Activated T-helper 9 cell treated with anti-CD3 and anti-CD28 coated beads, Interleukin-2, amount 50 U/mL, for 16 hours (primary cell): ENCODE measurements at places on chromosomes 5 and 9.
A peak's percentile ranks its signal among the peaks of the same experiment; 100 is the strongest.

GRCh38 chr5:126810596-126811380, 33.9 kb downstream of the LMNB1 start:
- DNase-seq: no peak

DNA sequence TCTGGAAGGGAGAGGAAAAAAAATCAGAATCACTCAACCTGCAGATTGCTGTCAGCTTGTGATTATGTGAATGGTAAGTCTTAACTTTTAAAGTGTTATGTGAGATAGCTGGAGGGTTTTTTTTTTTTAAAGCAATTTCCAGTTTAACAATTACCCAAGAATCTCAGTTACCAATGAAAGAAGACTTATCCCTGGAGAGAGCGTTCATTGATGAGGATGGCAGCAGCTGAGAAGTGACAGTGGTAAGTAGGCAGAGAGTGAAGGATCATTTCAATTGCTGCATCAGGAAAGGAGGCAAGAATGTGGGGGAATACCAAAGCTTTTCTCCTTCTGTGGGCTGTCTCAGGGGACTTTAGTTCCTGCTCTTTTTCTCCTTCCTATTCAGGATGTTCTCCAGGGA, 370.2 kb upstream of the C9orf72 start:
- DNase-seq: no peak

DNA sequence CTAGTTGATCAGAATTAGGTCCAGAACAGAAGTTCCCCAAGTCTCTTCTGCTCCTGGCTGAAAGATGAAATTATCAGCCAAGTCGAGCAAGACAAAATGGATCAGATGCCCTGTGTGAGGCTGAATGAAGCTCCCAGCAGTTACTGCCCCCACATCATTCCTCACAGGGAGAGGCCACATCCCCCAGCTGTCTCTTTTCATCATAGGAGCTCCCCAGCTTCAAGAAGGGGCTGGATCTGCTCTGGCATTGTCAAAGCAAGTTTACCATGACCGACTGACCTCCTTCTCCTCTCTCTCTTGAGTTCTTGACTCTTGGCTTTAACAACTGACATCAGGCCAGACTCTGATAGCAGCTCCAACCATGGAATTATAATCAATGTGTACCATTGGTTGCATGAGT, 133.3 kb upstream of the RAD23B start:
- DNase-seq: no peak

DNA sequence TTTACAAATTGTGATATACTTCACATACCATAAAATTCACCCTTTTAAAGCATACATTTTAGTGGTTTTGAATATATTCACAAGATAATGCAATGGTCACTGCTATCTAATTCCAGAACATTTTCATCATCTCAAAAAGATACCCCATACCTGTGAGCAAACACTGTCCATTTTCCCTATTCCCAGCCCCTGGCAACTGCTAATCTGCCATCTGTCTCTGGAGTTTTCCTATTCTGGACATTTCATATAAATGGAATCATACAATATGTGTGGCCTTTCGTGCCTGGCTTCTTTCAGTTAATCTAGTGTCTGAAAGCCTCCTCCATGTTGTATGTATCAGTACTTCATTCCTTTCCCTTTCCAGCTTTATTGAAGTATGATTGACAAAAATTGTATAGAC, 14.7 kb downstream of the SNX30 start:
- no peak for DNase-seq

DNA sequence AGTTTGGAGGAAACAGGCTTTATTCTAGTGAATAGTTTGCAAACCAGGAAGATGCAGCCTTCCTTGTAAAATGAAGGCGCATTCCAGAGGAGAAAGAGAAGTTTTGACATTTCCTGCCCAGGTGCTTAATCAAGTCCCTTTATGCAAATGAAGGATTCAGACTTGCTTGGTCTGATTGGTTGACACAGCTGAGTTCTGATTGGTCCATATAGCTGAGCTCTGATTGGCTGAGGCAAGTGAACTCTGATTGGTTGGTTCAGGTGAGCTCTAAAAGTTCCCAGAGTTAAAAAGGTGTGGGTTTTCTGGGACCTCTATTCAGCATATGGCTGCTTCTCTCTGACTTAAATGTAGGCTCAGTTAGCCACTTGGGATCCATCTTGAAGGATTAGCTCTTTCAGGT, 151.0 kb downstream of the CACNA1B start:
- DNase-seq: no peak

GRCh38 chr5:135344349-135344748, 54.7 kb downstream of the MACROH2A1 start:
- DNase-seq: no peak

DNA sequence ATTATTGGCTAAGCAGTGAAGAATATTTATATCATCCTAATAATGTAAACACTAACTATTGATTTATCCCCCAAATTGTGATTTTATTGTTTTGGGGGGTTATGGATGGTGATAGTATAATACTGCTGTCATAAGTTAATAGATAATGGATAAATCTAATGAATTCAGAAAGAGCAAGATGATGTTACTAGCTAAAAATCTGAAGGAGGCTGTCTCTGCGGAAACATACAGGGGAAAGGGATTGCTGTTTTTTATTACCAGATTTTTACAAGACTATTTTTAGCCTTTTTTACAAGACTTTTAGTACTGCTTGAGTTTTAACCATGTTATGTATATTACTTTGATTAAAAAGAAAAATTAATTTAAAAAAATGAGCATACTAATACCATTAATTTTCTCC, 5.3 kb upstream of the ABL1 start:
- no peak for DNase-seq

DNA sequence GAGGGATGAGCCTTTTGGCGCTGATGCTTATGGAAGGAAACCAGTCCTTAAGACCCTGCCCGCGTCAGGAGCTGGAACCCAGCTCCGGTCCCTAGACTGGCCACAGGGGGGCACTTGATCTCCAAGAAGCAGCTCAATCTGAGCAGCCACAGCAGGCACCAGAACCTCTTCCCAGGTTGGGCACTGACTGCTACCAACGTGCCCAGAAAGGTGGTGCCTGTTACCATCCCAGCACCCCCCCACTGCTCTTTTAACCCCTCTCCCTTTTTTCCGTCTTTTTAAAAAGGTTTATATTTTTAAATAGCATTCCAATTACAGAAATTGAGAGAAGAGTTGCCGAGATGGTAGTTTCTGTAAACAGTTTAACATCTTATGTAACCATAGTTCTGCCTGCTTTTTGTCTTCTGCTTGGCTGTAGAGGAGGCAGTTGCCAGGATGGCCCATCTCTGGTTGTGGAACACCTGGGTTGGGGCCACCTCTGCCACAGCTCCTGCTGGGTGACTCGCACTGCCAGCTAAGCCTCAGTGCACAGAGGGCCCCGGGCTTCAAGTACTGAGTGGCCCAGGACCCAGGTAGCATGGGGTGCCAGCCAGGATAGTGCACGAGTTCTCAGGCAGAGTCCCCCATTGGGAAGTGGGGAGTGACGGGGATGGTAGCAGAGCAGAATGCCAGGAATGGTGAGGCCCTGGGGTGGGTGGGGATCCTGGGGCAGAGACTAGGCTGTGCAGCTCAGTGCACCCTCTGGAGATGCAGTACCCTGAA, 62.8 kb downstream of the PFDN1 start:
- DNase-seq: peak; percentile 33

DNA sequence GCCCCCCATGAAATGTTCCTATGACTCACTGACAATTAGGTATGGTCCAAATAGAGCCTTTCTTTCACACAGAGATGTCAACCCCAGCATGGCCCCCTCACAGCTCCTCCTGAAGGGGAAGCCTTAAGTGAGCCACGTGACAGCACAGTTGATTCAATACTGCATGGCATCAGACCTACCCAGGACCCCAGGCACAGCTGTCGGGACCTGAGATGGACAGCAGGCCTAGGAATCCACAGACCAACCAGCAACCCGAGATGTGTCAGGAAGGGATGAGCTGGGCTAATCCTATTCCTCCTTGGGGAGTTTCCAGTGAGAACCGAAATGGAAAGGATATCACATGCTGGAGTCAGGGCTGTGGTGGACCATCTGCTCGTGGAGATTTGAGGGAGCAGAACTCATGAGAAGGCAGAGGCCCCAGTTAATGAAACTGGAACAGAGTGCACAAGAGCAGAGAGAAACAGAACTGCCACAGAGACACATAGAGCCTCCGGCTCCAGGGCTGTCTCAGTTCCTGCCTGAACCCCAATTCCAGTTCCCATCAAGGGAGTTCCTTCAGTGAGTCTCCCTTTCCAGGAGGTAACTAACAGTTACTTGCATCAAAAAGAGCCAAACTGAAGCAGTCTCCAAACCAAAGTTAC, 42.1 kb upstream of the SMIM23 start:
- no peak for DNase-seq

DNA sequence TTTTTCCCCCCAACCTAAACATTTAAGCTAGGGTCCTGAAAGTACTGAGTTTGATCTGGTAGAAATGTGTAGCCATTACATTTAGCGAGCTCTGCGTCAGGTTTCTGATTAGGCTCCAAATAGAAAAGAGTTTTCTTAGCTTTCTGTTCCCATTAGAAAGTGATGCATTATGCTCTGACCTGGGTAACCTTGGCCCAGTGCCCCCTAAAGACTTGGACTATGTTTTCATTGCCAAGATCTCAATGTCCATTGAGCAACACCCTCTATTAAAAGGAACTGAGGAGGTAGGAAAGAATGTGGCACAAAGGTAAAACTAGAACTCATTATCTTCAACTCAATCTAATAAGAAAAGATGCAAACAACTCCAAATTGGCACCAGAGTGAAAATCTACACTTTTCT, 358.9 kb upstream of the PCSK5 start:
- DNase-seq: no peak

DNA sequence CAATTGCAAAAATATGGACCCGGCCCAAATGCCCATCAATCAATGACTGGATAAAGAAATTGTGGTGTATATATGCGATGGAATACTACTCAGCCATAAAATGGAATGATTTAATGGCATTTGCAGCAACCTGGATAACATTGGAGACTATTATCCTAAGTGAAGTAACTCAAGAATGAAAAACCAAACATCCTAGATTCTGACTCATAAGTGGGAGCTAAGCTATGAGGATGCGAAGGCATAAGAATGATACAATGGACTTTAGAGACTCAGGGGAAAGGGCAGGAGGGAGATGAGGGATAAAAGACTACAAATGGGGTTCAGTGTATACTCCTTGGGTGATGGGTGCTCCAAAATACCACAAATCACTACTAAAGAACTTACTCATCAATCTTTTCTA, 247.6 kb upstream of the FBXL7 start:
- DNase-seq: no peak

DNA sequence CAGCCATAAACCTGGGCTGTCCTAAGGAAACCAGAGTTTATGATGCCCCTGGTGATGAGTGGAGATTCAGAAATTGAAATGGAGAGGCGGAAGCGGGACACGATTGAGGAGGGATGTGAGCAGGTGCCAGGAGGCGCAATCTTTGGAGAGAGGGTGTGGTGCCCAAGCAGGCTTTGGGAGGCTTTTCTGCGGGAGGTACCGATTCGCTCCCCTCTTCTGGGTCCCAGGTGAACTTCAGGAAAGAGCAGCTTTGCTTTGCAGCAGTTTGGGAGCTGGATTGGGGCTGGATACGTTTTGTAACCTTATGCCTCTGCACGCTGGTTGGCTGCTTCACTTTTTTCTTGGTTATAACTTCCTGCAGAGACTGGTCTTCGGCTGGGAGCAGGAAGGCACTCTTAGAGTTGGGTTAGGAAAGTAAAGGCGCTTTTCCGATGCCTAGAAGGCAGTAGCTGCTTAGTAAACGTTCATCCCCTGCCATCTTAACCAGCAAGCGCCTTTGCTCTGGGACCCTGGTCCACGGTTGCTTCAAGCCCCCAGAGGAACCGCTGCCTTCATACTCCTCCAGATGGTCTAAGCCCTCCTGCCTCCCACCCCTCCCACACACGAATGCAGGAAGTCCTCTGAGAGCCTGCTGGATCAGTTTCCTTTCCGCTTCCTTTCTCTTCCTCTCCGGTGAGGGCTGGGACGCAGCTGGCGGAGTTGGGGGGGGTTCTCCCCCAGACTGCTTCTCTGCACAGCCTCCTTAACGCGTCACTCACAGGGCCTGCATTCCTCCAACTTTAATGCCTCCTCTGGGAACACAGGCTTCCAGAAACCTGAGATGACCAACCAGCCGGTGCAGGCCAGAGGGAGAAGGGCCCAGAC, 15.2 kb upstream of the NEK6 start:
- DNase-seq: no peak

DNA sequence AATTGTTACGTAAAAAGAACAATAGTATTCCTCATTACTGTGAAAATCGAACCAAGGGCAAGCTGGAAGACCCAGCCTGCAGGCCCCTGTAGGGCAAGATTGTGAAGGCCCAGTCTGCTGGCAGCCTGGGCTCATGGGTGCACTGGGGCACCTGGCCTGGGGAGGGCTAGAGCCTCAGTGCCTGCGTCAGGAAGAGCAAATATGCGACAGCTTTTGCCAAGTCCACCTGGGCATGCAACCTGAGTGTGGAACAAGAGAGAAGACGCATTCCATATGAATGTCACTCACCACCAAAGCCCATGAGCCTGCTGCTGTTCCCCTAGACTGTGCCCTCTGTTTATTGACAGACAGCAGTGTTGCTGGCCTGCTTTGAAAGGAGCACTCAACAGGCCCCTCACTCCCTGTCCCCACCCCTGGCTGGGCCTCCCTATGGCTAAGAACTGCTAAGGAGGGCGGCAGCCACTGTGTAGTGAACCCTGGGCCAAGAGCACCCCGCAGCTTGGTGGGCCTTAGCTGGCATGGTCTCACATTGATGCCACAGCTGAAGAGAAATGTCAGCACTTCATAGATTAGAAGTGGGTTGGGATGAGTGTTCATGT, 28.2 kb downstream of the PSD2 start:
- no peak for DNase-seq

- no peak for DNase-seq
Observed at GRCh38 chr9:83960991-83961390, 19.0 kb downstream of the HNRNPK start.

DNA sequence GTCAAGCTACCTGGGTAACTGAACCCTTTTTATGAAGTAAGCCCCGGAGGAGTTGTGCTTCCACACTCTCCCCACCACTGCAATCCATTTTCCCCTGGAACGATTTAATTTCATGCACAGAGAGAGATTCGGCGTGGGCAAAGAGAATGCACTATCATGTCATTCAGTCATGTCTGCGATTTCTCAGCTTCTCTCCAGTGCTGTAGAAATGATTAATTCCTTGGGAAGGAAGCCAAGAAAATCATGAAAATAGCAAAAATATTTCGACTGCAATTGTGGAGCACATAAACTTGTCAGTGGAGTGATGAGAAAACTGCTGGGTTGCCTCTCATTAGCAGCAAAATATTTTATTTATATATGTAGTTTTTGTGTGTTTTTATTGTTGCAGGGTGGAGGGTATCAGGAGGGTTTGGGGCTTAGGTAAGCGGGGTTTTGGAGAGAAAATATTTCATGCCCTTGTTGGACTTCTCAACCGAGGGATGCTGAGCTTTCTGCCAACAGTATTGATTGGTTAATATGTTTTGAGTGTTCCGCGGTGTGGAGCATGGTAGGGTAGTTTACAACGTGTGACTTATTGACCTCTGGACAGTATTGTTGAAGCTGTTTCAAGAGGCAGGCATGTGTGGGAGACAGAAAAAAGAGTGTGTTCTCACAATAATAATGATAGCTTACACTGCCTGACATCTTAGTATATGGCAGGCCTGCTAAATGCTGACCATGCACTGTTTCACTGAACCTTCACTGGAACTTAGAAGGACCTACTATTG, 69.3 kb downstream of the SGCD start:
- no peak for DNase-seq

- no peak for DNase-seq
Observed at GRCh38 chr5:78405829-78406750, 45.7 kb downstream of the SCAMP1 start.
